ENCODE measurements at places on chromosomes 5 and 9.
A peak's percentile ranks its signal among the peaks of the same experiment; 100 is the strongest.

DNA sequence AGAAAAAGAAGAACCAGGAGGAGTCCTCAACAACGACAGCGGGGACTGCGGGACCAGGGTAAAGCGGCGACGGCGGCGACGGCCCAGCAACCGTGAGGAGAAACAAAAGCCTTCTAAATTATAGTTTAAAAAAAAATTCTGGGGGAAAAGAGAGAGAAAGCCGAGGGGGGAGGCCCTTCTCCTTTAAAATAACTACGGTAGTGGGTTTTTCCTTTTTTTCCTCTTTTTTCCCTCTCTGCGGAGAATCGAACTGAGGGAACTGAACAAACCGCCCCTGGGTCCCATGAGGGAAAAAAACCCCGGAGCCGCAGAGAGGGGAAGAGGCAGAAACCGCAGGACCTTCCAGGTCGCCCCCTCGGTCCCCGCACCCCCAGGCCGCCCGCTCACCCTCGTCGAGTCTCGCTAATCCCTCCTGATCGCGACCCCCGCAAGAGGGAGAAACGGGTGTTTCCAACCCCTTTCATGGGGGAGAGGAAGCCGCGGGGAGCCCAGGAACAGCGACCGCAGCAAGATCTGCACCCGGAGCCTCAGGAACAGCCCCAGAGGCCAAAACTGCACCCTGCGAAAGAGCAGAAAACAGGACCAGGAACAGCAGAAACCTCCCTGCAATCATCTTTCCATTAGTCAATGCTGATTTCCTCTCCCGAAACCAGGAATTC lies 453 bp downstream of the CPEB4 start:
- DNase-seq: peak; percentile 54

- no peak for DNase-seq
Observed at GRCh38 chr9:76688471-76689238, 75.6 kb upstream of the PCA3 start.

DNA sequence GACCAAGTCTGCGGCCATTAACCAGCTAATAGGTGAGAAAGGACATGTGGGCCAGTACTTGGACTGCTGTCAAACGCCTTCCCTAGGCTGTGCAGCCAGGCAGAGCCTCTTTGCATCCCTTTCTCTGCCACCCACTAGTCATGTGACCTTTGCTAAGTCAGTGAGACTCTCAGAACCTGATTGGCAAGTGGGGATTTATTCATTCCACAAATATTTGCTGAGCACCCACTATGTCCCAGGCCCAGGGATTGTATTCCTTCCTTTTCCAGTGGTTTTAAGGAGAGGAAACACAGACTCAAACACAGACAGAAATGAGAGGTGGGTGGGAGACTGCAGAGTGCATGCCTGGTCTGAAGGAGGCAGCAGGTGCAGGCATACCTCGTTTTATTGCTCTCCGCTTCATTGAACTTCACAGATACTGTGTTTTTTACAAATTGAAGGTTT lies 71.6 kb upstream of the GALNT10 start:
- DNase-seq: no peak

DNA sequence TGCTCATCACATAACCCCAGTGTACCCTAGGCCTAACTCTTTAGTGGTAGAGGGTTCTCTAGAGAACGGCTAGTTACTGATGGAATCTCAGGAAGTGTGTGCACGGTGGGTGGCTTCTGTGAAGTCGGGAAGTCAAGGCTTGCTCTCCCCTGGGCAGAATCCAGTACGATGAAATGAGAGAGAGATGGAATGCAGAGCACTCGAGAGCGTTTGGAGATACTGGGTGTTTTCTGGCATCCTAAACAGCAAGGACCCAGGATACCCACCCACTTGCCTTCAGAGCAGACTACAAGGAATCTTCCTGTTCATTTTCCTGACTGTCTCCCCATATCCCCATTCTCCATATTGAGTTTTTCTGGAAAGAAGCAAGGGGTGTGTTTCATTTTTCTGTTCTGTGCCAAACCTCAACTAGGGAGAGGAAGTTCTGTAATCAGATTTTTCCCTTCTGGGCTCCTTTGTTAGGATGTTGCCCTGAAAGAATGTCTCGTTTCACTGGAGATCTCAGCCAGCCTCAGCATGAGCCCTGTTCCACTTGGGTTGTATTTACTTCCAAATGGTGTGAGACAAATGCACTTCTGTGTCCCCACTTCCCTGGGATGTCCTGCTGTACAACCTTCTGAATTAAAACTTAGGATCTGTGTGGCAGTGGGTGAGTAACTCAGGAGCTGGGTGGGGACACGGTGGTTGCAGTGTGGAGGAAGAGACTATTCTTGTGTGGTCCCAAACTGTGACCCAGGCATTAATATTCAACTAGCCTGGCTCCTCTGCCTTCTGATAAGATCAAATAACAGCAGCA lies 108.9 kb upstream of the SPRY4 start:
- DNase-seq: no peak

- DNase-seq: no peak
Observed at GRCh38 chr9:28779243-28779642, 1206.0 kb upstream of the C9orf72 start.

DNA sequence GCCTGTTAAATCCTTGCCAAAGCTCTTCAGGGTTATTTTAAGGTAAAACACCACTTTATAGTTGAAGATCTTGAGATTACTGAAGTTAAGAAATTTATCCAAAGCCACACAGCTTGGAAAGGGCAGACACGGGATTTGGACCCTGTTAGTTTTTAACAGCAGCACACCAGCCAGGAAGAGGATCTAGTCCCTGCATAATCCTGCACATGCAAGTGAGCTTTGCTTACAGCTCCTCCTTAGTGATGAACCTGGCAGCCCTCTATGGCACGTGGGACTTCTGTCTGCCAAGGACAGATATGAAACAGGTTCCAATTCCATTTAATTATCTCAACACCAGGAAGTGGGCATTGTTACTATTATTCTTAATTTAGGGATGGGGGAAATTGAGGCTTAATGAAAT lies 108.7 kb downstream of the TRIM32 start:
- no peak for DNase-seq

- peak; percentile 88 for DNase-seq
Observed at GRCh38 chr5:154189819-154190594, 526 bp upstream of the GALNT10 start.

- DNase-seq: no peak
Observed at GRCh38 chr5:166363087-166363760, 1928.2 kb upstream of the WWC1 start.

GRCh38 chr5:154898210-154898609 lies 39.8 kb downstream of the CNOT8 start:
- DNase-seq: no peak

DNA sequence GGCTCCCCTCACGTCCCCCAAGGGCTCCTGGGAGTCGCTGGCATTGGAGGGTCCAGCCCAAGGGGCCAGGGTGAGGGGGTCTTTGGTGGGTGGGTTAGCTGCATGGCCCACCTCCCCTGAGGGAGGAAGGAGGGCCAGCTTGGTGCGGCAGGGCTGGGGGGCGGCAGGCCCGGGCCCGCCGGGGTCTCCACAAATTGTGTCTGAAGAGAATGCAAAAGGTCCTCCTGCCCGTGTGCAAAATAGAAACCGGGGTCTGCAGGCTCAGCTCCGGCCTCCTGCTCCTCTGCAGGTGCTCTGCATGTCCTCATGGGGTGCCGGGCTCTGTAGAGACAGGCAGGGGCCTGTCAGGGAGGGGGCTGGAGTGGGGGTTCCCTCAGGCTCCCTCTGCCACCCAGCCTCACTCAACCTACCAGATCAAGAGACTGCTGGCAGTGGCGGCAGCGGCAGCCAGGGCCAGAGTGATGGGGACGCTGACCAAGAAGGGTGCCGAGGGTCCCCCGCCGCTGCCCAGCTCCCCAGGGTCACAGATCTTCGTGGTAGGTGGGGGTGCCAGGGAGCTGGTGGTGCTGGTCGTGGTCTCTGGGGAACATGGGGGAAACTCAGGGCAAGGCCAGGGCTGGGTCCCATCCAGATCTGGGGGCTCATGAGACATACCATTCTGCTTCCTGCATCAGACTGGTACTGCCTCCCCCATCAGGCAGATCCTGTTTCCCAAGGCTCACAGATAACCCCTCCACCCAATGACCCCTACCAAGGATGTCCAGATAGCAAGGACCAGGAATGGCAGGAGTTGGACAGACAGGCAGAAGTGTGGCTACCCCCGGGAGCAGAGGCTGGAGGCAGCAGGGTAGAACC lies 29.2 kb upstream of the ENHO start:
- no peak for DNase-seq

- DNase-seq: no peak
Observed at GRCh38 chr5:36261186-36261585, 19.5 kb upstream of the NADK2 start.

GRCh38 chr5:127571314-127572131 lies 54.1 kb downstream of the PRRC1 start:
- DNase-seq: no peak

DNA sequence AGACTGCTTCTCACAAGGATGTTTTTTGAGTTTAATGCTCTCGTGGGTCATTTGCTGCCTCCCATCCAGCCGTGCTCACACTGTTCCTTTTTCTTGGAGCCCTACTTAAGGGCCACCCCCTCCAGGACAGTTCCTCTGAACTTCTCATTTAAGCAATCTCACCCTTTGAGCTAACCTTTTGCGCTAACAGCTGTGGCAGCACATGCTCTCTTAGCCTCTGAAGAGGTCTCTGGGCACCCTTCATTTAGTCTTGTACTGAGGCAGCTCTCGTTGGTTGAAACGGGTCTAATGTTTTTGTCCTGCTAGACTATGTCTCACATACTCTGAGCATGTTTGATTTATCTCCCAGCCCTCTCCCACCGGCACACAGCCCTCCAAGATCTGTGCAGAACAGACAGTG lies 11.8 kb downstream of the ALDH1B1 start:
- DNase-seq: no peak

DNA sequence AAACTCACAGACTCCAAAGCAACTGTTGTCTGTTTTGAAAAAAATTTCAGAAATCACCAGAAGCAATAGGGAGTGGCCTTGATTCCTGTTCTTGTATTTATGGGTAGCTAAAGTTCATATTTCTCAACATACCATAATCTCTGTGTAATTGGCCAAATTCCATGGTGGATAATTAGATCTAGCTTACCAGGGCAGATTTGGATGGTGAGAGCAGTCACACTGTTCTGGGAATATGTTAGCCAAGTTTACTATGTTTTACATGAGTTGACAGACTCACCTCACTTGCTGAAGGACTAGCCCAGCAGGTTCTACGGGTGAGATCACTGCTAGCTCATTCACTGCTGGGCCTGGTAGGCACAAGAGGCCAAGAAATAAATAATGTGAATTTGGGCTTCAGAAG lies 32.7 kb upstream of the CDKN2B start:
- no peak for DNase-seq

DNA sequence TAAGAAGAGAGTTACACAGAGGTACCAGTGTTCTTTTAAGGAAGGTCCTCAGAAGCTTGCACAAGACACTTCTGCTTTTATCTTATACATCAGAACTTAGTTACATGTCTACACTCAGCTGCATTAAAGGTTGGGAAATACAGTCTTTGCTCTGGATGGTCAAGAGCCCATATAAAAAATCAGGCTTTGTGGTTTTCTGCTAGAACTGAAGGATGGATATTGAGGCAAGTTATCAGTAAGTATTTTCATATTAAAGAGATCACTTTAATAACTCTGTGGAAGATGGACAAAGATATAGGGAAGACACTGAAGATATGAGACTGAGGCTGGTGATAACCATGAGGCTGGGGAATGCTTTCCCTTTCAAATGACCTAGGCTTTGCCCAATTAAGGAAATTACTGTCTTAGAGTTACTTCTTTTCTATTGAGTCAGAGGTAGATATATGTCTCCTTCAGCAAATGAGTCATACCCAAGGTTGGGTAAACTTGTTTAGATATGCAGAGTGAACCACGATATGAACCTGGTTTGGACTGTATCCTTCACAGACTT lies 87.0 kb upstream of the TNC start:
- DNase-seq: no peak

GRCh38 chr9:135956802-135957174 lies 4.4 kb downstream of the UBAC1 start:
- DNase-seq: no peak

DNA sequence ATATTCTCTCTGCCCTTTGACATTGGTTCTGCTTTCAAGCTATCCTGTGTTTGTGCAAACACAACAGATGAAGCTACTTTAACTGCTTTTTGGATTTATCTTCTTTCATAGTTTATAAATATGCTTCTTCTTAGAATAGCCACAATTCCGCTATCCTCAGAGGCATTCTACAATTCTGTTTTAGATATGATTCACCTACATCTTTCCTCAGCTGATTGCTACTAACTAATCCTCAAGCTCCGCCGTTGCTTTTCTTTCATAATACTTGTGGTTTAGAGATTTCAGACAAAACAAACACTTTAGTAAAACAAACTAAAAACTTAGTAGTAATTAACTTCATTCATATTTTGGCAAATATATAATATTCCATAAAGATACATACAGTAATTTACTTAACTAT lies 52.5 kb downstream of the ECPAS start:
- no peak for DNase-seq

GRCh38 chr5:150066901-150067396 lies 19.4 kb downstream of the CSF1R start:
- no peak for DNase-seq

GRCh38 chr5:35899800-35900199 lies 38.6 kb downstream of the CAPSL start:
- no peak for DNase-seq

DNA sequence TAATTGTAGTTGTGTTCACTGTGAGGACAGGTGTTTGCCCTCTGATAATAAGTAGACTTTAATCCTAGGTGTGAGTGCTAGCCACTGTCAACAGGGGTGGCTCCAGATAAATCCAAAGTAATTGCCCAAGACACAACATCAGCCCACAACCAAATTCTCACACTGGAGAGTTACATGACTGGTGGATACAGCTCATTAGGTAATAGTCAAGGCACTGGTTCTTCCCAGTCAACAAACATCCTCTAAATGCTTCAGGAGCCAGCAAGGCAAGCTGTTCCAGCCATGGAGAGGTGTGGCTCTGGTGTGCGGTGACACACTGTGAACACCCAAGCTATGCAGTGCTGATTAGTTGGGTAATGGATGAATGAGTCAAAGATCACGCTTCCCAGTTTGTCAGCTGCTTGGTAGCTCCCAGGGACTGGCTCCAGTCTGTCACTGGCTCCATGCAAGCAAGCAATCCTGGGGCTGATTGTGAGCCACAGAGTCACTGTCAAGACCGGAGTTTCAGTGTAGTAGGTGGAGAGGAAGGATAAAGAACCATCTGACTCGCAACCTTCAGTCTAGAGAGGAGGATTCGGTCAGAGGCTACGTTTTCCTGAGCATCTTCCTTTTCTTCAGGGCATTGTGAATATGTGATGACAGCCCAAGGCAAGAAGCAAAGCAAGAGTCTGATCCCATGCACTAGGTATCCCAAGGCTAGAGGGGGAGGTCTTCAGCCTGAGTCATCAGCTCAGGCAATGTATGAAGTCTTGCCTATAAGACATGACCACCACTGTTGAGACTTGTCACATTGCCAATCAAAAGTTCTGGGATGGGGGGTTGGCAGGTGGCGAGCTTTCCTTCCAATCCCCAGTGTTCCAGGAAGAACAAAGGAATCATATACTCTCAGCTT lies 63.1 kb downstream of the UGCG start:
- no peak for DNase-seq

DNA sequence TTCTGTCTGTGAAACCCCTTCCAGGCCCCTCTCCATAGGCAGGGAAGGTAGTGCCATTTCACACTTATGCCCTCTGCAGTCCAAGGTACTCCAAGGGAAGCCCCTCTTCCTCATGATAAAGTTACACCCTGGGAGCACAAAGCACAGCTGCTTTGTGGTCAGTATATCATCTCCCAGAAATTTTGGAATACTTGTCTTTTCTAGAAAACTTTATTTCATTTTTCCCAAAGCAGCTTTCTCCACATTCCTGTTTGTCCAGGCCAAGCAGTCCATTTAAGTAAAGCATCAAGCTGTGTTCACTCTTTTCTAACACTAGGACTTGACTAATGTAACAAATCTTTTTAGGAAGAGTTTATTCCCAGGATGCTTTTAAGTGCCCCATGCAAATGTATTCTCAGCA lies 371.8 kb upstream of the RGMB start:
- no peak for DNase-seq

Measured in activated CD8-positive, alpha-beta memory T cell treated with anti-CD3 and anti-CD28 coated beads, Interleukin-2, amount 50 U/mL, for 48 hours (primary cell).